WTC11 (cell line): ENCODE measurements at places on chromosomes 7 and 10.
A peak's percentile ranks its signal among the peaks of the same experiment; 100 is the strongest.

- H3K27me3 ChIP-seq: no peaks in the 10 kb centered on the region
- peaks cover 21% of the 10 kb centered on the region for H3K4me1 ChIP-seq
- no peak for DNase-seq
- no peak overlapping the region for H3K27ac ChIP-seq
- H3K4me3 ChIP-seq: no peak overlapping the region
These were observed 117.3 kb downstream of the THSD7A start for GRCh38 chr7:11714676-11715075.

GRCh38 chr10:97643441-97643985, 3.0 kb downstream of the PI4K2A start:
- H3K27ac ChIP-seq: peak overlapping the region; percentile 32
- peaks cover 27% of the 10 kb centered on the region for H3K36me3 ChIP-seq
- peaks cover 38% of the 10 kb centered on the region for H3K4me1 ChIP-seq
- no peaks in the 10 kb centered on the region for H3K27me3 ChIP-seq
- no peak for DNase-seq
- H3K4me3 ChIP-seq: no peak overlapping the region; the same call in 1 of the 2 replicates

- no peak overlapping the region for H3K4me3 ChIP-seq
- H3K36me3 ChIP-seq: peaks cover 7% of the 10 kb centered on the region
- no peak for DNase-seq
- H3K27me3 ChIP-seq: no peaks in the 10 kb centered on the region
These were observed 256.8 kb downstream of the ELFN1 start for GRCh38 chr7:1926908-1927306.

GRCh38 chr10:71209731-71210541, 2.4 kb upstream of the UNC5B start:
- DNase-seq: no peak
- peaks cover 38% of the 10 kb centered on the region for H3K4me1 ChIP-seq
- no peak overlapping the region for H3K4me3 ChIP-seq
- no peaks in the 10 kb centered on the region for H3K36me3 ChIP-seq

- no peak overlapping the region for H3K4me3 ChIP-seq
- no peak for DNase-seq
- H3K4me1 ChIP-seq: no peaks in the 10 kb centered on the region
- no peaks in the 10 kb centered on the region for H3K36me3 ChIP-seq
These were observed 14.1 kb upstream of the PPA1 start for GRCh38 chr10:70247360-70247759.
